Caco-2 (cell line): ENCODE measurements at places on chromosomes 7 and 10. TPM values are rescaled to one million over a fixed set of nuclear protein-coding genes. Genes with fewer than 3 reads are reported as not detected.

DNA sequence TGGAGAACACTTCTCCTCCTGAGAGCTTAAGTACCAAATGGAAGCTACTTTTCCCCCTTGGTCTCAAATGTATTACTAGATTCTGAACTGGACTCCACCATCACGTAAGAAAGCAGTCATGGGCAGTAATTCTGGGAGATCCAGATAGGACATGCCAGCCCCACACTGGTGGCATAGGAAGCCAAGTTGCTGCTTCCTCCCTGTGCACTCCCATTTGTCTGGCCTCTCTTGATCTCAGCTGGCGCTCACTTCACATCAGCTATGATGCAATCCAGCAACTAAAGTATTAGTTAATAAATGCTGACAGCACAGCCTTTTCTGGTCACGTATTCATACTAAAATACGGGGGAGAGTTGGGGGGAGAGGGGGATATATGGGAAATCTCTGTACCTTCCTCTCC is 3.4 kb upstream of the IL6 start:
- H3K4me3 ChIP-seq, result no peak overlapping the region
- H3K4me1 ChIP-seq, result peaks cover 13% of the 10 kb centered on the region
- H3K27ac ChIP-seq, result peak overlapping the region; percentile 31
- H3K27me3 ChIP-seq, result no peaks in the 10 kb centered on the region
- no peaks in the 10 kb centered on the region for H3K36me3 ChIP-seq

GRCh38 chr7:72298091-72298490 is 114.0 kb downstream of the CALN1 start:
- no peak overlapping the region for H3K4me3 ChIP-seq
- H3K27ac ChIP-seq, result no peak overlapping the region
- H3K36me3 ChIP-seq, result no peaks in the 10 kb centered on the region
- no peak for DNase-seq

- H3K36me3 ChIP-seq, result no peaks in the 10 kb centered on the region
- DNase-seq, result no peak
- no peak overlapping the region for H3K4me3 ChIP-seq
- no peak overlapping the region for H3K27ac ChIP-seq
- H3K4me1 ChIP-seq, result no peaks in the 10 kb centered on the region
- no peaks in the 10 kb centered on the region for H3K27me3 ChIP-seq
Measured at GRCh38 chr10:7046615-7047014, 364.2 kb downstream of the SFMBT2 start.

PSD gene
- 2.8 and 3.8 TPM in 2 replicates for total RNA-seq

FAM25C gene
- not detected in 2 replicates for total RNA-seq

- peaks cover 7% of the 10 kb centered on the region; the same call in 1 of the 2 replicates for H3K4me1 ChIP-seq
- H3K27ac ChIP-seq, result no peak overlapping the region
- H3K27me3 ChIP-seq, result no peaks in the 10 kb centered on the region
- no peak for DNase-seq
- no peak overlapping the region for H3K4me3 ChIP-seq
Measured at GRCh38 chr7:149218469-149219420, 20.7 kb upstream of the ZNF212 start.

GRCh38 chr10:58291538-58292174 is 22.7 kb downstream of the CISD1 start:
- no peak overlapping the region for H3K27ac ChIP-seq
- H3K4me1 ChIP-seq, result no peaks in the 10 kb centered on the region
- no peaks in the 10 kb centered on the region for H3K27me3 ChIP-seq
- H3K4me3 ChIP-seq, result no peak overlapping the region

DNA sequence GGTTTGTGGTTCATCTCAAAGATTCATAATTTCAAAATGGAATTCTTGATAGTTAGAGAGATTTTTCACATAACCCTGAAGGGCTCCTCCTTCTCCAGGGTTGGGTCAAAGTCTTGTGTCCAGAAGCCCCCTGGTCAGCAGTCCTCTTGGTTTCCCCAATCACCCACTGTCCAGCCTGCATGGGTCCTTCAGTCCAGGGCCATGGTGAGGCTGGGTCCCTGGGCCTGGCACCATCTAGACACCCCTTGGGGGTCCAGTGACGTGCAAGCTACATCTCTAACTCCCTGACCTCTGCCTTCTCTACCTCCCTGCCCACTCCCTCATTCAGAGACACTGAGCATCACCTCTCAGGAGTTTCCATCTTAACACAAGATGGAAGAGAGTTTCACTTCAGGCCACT is 26.1 kb downstream of the ANXA8 start:
- peaks cover 36% of the 10 kb centered on the region for H3K4me1 ChIP-seq
- DNase-seq, result no peak
- no peaks in the 10 kb centered on the region for H3K27me3 ChIP-seq
- peak overlapping the region; percentile 63 for H3K27ac ChIP-seq
- no peak overlapping the region for H3K4me3 ChIP-seq
- no peaks in the 10 kb centered on the region for H3K36me3 ChIP-seq

GRCh38 chr10:33109788-33110469 is 151.9 kb upstream of the ITGB1 start:
- H3K36me3 ChIP-seq, result no peaks in the 10 kb centered on the region
- no peaks in the 10 kb centered on the region for H3K4me1 ChIP-seq
- no peaks in the 10 kb centered on the region; the same call in 1 of the 2 replicates for H3K27me3 ChIP-seq
- no peak overlapping the region for H3K27ac ChIP-seq
- no peak overlapping the region for H3K4me3 ChIP-seq

DNA sequence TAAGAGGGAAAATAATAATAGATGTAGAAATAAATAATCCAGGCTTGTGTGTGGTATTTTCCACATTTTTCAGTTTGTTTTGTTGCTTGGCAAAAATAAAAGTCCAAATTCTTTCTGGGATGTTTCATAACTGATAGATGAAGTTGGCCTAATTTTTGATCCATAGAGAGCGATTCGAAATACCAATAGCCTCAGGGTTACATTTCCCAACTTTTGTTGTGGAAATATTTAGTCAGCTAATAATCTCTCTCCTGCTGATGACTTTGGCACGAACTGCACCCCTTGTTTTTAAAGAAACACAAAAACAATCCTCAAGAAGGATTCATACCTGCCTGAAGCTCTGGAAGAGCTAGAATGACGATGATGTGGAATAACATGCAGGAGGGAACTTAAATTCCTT is 483.2 kb downstream of the ADRA2A start:
- no peak overlapping the region for H3K27ac ChIP-seq
- DNase-seq, result no peak
- no peaks in the 10 kb centered on the region for H3K27me3 ChIP-seq
- H3K4me3 ChIP-seq, result no peak overlapping the region

ADARB2 gene
- total RNA-seq, result 0.27 and 0.42 TPM in 2 replicates

OPALIN gene
- not detected in 2 replicates for total RNA-seq

- peak overlapping the region; percentile 86 for H3K27ac ChIP-seq
- peaks cover 39% of the 10 kb centered on the region for H3K4me1 ChIP-seq
- no peaks in the 10 kb centered on the region; the same call in 1 of the 2 replicates for H3K36me3 ChIP-seq
- H3K27me3 ChIP-seq, result no peaks in the 10 kb centered on the region
Measured at GRCh38 chr7:157012113-157012547, 1.7 kb upstream of the MNX1 start.

C10orf143 gene
- 0.54 TPM in 1 of 2 replicates, not detected in the other for total RNA-seq

- no peak overlapping the region for H3K4me3 ChIP-seq
- H3K4me1 ChIP-seq, result no peaks in the 10 kb centered on the region
- no peak for DNase-seq
Measured at GRCh38 chr10:18473424-18474117, 177.8 kb downstream of the NSUN6 start.

UCMA gene
- not detected in 2 replicates for total RNA-seq

DNA sequence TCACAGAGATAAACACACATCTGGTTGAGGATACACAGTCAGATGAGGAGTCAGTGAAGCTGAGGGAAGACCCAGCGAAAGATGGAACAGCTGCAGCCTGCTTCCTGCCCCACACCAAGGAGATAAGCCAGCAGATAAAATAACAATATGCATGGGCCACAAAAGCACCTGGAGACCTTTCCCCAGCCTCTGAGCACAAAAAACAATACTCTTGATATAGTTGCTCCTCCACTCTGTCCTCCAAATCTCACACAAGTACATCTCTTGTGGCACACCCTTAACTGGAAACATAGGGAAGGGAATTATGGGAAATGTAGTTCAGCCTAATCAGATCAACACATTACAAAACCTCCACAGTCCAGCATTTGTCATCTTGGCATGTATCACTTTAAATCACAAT is 9.7 kb upstream of the FHIP2A start:
- DNase-seq, result no peak
- H3K27ac ChIP-seq, result no peak overlapping the region
- H3K4me1 ChIP-seq, result no peaks in the 10 kb centered on the region
- no peaks in the 10 kb centered on the region for H3K27me3 ChIP-seq
- H3K4me3 ChIP-seq, result no peak overlapping the region
- H3K36me3 ChIP-seq, result no peaks in the 10 kb centered on the region

- H3K27ac ChIP-seq, result peak overlapping the region; percentile 5
- peaks cover 8% of the 10 kb centered on the region for H3K4me1 ChIP-seq
- no peak overlapping the region for H3K4me3 ChIP-seq
- peaks cover 1% of the 10 kb centered on the region for H3K36me3 ChIP-seq
- no peak for DNase-seq
- no peaks in the 10 kb centered on the region for H3K27me3 ChIP-seq
Measured at GRCh38 chr10:71984809-71985388, 20.7 kb downstream of the CHST3 start.

CCZ1B gene
- total RNA-seq, result 49.8 and 60.1 TPM in 2 replicates

PEX1 gene
- total RNA-seq, result 19.5 and 20.1 TPM in 2 replicates

VPS50 gene
- total RNA-seq, result 38.7 and 40.3 TPM in 2 replicates
